ENCODE measurements at places on chromosomes 6 and 20.

DNA sequence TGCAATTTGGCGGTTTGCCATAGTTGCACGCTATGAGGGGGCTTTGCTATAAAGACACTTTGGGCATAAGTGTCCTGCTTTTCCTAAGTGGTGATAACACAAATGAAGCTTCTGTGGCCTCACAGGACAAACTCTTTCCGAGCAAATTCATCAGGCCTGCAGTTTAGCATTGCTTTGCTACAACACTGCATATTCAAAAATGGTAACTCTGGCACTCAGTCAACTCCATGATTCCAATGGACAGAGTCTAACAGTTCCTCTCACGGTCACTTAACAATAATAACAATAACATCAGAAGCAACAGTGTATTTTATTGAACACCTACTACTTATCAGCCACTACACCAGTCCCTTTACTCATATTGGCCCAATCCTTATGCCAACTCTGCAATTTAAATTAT is 222.5 kb downstream of the FRK start:
- no peak for DNase-seq

DNA sequence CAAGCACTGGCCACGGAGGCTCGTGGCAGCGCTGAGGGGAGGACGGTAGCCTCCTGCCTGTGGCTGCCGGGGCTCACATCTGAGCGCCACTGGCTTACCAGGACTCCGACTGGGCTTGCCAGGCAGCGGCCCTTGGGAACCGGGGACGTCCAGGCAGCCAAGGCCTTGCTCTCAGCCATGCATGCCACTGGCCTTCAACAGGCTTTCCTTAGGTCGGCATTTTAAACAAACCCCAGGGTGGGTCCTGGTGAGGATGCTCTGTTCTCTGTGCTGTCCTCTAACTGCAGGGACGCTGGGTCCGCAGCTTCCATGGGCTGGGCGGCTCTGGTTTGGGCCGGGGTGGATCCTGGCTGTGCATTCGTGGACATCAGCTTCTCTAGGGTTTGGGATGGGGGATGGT is 59.1 kb upstream of the BHLHE23 start:
- DNase-seq = no peak

DNA sequence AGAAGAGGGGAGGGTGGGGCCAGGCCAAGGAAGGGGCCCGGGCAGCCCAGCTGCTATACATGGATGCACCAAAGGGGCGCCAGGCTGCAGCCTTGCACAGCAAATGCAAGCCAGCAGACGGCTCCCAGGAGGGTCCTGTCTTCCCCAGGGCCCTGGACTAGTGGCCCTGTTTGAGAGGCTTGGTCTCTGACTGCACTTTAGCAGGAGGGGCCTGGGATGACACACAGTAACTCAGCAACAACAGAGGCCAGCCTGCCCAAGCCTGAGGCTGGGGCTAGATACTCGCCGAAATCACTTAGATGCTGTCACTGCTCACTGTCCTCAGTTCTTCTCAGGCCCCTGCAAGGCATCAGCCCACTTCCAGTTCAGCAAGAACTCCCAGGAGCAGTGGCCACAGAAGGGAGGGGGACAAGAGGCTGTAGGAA is 73.5 kb downstream of the TRAM2 start:
- DNase-seq = no peak

DNA sequence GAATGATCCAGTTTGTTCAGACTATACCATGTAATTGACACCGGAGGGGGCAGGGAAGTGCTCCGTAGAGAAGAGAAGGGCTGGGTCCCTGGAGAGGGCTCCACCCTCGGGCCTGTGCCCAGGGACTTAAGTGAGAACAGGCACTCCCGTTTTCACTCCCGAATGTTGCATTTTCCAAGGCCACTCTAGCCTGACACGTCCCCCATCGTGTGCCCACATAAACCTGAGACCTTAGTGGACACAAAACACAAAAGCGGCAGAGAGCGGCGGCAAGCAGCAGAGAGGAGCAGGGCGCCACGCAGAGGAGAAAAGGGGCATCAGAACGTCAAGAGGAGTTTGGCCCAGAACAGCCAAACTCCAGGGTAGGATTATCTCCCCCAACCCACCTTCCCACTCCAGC is 1405.1 kb downstream of the GRIK2 start:
- DNase-seq = no peak

Data from stromal cell of bone marrow (primary cell).